ENCODE measurements at places on chromosomes 16 and 17.
A peak's percentile ranks its signal among the peaks of the same experiment; 100 is the strongest.

DNA sequence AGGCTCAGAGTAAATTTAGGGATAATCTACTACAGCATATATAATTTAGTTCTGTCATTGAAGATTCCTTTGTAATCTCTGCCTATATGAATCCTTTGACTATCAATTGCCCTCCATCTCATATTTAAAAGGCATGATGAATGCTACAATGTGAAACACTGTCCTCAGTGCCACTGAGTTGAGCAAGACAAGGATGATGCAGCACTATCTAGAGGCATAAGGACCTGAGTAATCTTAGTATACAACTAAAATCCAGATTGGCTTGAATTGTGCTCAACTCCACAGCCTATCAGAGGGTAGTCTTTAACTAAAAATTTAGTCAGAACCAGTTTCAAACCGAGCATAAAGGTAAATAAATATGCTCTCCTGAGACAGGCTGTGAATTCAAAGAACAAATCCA is 11.6 kb upstream of the STRADA start:
- no peak for DNase-seq

DNA sequence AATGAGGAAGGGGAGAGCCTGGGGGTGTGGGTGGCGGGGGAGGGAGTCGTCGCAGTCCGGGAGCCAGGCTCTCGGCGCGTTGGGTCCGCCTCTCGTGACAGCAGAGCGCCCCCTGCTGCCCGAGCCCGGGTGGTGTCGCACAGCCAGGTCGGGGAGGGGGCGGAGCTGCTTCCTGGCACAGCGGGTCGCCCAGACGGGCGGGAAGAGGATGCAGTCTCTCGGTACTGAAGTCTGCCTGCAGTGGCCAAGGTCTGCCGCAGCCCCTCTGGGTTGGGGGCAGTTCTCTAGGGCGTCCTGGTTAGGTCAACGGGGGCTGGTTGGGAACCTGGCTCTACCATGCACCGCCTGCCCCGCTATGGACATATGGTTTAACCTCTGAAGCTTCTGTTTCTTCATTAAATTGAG is 38.2 kb upstream of the CCDC182 start:
- peak; percentile 80 for DNase-seq

DNA sequence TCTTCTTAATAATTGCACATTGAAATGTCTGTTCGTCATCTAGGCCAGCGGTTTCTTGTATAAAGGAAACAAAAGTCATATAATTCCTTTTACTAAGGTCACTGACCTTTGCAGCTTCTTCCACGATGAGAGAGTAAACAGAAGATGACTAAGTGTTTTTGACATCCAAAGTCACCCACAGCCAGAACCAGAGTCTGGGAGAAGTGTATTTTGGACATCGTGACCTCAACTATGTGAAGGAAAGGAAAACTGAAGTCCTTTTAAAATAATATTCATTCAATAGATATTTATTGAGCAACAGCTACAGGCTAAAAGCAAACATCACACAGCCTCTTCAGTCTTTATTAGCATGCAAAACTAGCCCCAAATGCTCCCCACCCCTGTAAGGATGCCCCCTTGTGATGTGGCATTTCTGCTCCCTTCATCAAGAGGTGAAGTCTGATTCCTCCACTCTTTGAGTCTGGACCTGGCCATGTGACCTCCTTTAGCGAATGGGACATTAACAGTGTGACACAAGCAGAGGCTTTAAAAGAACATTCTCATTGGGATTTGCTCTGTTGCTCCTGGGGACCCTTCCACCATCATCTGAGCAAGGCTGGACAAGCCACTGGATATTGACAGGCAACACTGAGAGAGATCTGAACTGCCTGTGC is 8.1 kb upstream of the PMP22 start:
- no peak for DNase-seq

- DNase-seq: no peak
Observed at GRCh38 chr16:60684002-60684401, 1352.2 kb downstream of the CDH8 start.

GRCh38 chr17:78127888-78128550 is 536 bp downstream of the TMC6 start:
- DNase-seq: peak; percentile 55

GRCh38 chr17:40345161-40345993 is 19.2 kb downstream of the GJD3 start:
- DNase-seq: no peak

- DNase-seq: no peak
Observed at GRCh38 chr17:63136369-63137012, 170.5 kb downstream of the TANC2 start.

DNA sequence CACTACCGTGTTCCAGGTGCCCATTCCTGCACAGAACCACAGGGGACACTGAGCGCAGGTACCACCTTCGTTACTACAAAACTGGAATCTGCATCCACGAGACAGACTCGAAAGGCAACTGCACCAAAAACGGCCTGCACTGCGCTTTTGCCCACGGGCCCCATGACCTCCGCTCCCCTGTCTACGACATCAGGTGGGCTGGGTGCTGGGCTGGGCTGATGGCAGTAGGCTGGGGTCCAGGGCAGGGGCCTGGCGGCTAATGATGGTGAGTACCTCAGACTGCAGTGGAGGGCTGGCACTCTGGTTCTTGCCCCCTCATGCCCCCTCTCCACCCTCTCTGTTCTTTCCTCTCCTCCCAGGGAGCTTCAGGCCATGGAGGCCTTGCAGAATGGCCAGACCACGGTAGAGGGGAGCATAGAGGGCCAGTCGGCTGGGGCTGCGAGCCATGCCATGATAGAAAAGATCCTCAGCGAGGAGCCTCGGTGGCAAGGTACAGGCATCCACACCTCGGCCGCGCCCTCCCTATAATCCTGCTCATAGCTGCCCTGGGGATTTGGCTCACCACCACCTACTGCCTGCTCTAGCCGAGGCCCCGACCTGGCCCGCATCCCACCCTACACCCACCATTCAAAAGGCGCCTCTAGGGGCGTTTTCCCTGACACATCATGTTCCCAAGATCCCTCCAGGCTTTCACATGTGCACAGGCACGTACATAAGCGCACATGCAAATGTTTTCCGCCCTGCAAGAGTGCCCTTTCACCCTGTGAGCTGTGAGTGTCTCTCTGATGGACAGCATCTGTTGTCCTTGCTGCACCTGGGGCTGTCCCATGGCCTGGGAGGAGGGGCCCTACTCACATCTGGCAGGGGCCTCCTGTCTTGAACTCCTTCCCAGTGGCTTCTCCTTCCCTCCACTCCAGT is 27.7 kb downstream of the UNK start:
- DNase-seq: no peak

DNA sequence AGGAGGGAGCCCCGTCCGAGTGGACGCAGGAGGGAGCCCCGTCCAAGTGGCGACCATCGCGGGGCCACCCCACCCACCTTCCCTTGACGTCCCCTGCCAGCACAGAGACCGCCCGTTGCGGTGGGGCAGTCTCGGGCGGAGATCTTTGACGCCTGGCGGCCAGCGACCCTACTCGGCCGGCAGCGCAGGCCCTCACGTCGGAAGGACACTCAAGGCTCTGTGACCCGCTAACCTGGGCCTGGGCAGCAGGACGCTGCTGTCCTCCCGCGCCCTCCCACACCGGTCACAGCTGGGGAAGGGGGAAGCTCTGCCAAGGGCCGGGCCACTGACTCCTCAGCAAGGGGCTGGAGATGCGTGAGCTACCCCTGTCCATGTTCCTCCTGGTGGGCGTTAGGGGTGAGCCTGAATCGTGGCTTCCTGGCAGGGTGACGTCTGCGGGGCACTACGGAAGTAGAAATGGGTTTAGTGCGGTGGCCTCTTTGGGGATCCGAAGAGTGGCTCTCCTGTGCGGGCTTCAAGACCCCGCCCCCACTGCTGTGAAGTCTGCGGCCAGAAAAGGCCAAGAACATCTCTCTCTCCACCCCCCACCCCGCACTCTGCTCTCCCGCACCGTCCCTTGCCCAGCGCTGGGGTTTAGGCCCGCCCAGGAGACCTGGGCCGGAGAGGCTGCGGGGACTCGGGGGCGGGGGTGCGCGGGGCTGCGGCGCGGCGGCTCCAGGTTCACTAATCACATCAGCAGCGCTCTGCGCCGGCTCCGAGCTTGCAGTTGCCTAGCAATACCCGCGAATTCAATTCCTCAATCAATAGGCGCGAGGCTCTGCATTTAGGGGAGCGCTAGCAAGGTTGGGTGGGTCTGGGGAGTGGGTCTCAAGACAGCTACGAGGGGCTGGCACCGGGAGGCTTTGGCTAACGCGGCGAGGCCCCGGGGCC is 5.8 kb downstream of the CBX8 start:
- no peak for DNase-seq

DNA sequence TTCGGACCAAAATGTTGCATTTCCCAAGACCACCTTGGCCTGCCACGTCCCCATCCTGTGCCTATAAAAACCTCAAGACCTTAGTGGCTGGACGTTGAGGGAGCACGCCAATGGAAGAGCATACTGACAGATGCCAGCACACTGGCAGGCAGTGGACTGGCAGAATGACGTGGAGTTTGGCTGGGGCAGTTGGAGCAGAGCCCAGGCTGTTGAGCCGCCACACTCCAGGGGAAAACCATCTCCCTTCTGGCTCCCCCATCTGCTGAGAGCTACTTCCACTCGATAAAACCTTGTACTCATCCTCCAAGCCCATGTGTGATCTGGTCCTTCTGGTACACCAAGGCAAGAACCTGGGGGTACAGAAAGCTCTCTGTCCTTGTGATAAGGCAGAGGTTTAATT is 494.1 kb downstream of the CDH11 start:
- DNase-seq: no peak
